Heart left ventricle (tissue), 16 donors: ENCODE measurements at places on chromosomes 16 and 17. TPM values are rescaled to one million over a fixed set of nuclear protein-coding genes. Genes with fewer than 3 reads are reported as not detected.

DNA sequence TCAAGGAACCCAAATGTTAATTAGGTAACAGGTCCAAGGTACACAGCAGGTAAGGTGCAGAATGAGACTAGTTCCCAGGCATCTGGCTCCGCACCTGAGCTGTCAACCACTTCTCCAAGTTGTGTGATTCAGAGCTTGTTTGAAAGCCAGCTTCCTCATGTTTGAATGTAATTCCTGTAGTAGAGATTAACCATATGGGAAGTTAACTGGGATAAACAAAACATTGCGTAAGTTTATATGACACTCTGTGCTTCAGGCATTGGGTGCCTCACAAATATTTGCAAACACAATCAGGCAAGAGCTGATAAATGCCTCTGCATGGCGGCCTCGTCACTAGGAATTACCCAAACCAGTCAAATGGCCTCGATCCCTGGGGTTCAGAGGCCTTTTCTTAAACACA lies 27.9 kb upstream of the CPHXL start:
- no peaks in the 10 kb centered on the region for H3K4me1 ChIP-seq
- no peaks in the 10 kb centered on the region for H3K36me3 ChIP-seq
- H3K27me3 ChIP-seq: no peaks in the 10 kb centered on the region
- no peak overlapping the region for H3K4me3 ChIP-seq
- H3K27ac ChIP-seq: no peak overlapping the region

DNA sequence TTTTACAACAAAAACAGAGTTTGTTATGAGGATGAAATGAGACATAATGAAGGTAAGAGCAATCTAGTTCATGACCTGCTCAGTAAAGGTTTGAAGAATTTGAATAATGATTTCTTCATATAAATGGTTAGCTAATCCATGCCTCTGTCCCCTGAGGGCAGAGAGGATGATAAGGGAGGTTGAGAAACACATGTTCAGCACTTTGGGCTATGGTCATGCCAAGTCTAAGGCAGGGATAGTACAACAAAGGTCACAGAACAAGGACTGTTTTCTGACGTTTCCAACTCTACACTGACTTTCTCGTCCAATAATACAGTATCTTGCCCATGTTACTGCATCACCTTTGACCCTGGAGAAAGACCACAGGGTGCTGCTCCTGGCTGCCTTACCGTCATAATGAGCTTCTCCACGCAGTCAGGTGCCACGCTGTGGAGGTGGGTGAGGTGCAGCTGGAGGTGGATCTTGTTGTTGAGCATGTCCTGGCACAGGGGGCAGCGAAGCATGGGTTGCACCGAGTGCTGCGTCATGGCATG lies 236.7 kb downstream of the ZFHX3 start:
- H3K27me3 ChIP-seq: no peaks in the 10 kb centered on the region
- peaks cover 38% of the 10 kb centered on the region for H3K36me3 ChIP-seq
- H3K27ac ChIP-seq: no peak overlapping the region
- peaks cover 26% of the 10 kb centered on the region for H3K4me1 ChIP-seq
- no peak overlapping the region for H3K4me3 ChIP-seq

DNA sequence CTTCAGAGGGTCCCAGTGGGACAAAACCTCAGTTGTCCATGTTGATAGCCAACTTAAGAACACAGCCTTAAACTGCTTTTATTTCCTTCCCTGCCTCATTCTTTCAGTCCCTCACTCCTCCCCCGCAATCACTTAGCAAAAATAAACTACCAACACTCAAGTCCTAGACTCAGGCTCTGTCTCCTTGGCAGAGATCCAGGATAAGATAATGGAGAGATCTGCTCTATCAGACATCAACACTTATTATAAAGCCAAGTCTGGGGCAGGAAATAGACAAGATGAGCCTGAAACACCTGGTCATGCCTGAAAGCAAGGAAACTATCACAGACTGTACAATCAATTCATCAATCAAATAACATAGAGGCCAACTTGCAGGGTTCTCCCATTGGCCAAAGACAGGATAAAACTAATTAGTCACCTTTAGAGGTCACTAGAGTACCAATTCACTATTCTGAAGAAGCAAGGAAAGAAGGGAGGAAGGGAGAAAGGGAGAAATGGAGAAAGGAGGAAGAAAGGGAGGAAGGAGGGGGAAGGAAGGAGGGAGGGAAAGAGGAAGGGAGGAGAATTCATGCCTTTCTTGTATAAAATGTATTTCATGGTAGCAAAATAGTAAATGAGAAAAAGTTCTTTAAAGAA lies 15.7 kb downstream of the HYDIN start:
- H3K27ac ChIP-seq: no peak overlapping the region
- no peak for DNase-seq
- no peaks in the 10 kb centered on the region for H3K36me3 ChIP-seq
- H3K4me1 ChIP-seq: no peaks in the 10 kb centered on the region
- no peaks in the 10 kb centered on the region for H3K27me3 ChIP-seq
- H3K4me3 ChIP-seq: no peak overlapping the region

DNA sequence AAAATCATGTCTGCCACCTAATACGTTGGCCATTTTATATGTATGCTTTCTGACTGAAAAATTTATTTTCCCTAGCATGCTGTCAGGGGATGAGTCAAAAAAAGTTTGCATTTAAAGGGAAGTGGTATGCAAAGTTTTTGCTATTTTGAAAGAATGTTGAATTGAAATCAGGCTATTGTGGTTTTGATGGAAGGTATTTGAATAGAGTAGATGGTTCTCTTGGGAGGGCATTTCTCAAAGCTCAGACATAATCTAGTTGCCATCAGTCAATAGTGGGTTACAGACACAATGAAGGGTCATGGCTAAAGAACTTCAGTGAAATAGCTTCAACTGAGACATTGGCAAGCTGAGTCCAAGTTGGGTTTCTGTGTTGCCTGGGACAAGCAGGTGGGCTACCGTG lies 102.4 kb downstream of the MAP2K6 start:
- no peak overlapping the region for H3K27ac ChIP-seq
- H3K4me3 ChIP-seq: no peak overlapping the region
- no peaks in the 10 kb centered on the region for H3K4me1 ChIP-seq
- H3K36me3 ChIP-seq: peaks cover 24% of the 10 kb centered on the region

The P2RX1 gene
- total RNA-seq: 0.28 TPM
